ENCODE measurements at places on chromosomes 13 and 19. TPM values are rescaled to one million over a fixed set of nuclear protein-coding genes. Genes with fewer than 3 reads are reported as not detected.

- peak; percentile 49 for DNase-seq
Observed at GRCh38 chr19:40274585-40275544, 10.3 kb downstream of the AKT2 start.

DNA sequence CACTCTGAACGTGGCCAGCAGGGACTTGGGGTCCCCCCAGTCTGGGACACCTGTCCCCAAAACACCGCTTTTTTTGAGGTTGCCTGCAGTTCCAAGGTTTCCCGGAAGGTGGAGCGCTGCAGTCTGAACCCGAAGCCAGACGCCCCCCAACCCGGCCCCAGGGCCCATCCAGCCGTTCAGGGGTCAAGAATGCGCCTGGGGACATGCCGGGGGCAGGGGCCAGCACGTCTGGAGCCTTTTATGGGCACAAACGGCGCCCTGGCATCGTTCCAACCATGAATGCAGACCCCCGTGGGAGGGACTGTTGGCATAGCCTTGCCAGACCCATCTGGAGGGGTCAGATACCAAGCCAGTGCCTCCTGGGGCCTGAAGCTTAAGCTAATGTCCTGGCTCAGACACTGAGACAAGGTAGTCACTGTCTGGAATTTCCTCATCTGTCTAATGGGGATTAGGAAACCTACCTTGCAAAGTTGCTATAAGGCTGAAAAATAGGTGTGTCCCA lies 6.9 kb downstream of the S1PR5 start:
- DNase-seq = peak; percentile 72

DNA sequence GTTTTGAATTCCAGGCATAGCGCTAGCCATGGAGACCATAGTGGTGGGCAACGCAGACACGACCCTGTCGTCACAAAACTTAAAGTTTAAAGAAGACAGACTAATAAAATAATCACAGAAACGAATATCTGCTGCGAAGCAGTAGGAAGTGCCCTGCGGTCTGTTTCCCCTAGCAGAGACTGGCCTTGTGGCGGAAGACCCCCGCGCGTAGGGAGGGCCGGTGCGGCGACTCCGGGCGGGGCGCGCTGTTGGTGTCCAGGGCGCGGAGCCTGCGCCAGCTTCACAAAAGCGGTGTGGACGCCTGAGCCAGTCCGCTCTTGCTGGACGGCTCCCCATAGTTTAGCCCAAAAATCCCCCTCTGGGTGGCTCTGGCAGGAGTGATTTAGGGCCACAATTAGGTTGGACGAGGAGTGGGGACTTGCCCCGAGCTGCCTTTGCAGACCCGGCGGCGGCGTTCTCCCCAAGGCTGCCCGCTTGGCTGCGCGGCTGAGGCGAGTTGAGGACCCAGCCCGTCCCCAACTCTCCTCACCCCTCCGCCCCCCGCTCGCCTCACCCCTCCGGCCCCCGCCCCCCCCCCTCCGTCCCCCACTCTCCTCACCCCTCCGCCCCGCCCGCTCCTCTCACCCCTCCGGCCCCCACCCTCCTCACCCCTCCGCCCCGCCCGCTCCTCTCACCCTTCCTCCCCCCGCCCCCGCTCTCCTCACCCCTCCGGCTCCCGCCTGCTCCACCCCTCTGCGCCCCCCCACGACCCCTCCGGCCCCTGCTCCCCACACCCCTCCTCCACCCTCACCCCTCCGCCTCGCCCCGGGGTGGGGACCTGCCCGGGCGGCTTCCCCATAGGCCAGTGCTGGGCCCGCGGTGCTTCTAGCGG lies 14.2 kb upstream of the LATS2 start:
- DNase-seq = no peak

DNA sequence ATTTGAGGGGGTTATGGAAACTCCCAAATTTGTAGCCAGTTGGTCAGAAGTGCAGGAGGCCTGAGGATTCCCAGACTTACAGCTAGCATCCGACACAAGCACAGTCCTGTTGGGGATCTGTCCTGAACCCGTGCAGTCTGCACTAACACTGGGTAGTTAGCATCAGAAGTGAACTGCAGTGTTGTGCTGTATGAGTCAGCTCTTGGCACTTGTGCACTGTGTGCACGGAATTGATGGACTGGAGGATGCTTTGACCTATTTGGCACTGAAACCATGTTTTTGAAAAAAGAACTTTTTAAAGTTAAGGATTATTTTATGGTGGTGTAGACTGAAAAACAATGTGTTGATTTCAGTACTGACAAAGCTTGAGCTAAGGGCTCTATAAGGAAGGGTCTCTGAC lies 279.0 kb downstream of the NHLRC3 start:
- DNase-seq = no peak

- no peak for DNase-seq
Observed at GRCh38 chr19:29745253-29745652, 30.2 kb upstream of the C19orf12 start.

DNA sequence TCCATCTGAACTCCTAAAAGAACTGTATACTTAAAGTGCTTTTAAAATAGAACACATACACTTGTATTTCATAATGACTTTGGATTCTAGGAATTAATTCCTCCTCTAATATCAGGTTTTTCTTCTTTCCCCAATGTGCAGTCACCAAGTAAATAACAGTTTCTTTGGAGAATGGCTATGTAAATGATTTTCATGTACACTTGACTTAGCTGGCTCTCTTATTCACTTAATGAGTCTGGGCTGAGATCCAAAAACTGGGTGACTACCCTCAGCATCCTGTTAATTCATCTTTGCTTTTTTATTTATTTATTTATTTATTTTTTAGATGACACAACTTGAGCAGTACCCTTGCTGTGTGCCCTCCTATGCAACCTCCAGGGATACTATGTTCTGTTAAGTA lies 1003.7 kb downstream of the SLITRK1 start:
- DNase-seq = no peak

DNA sequence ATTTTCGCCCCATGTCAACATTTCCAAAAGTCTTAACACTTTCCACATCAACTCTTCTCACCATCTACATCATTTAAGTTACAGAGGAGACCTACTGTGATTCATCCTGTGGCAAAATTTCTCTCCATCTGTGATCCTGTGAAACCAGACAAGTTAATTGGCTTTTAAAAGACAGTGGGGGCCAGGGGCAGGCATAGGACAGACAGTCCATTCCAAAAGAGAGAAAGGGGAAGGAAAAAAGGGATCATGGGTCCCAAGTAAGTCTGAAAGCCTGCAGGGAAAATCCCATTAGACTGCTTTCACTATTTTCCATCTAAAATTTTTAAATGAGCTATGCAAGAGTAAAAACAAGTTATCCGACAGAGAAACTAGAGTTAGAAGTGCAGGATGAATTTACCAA lies 121.0 kb downstream of the MRPL57 start:
- no peak for DNase-seq

GRCh38 chr19:7177926-7178325 lies 108.4 kb downstream of the ZNF557 start:
- DNase-seq = no peak

GRCh38 chr19:38711726-38712153 lies 32.5 kb downstream of the CAPN12 start:
- DNase-seq = no peak

- no peak for DNase-seq
Observed at GRCh38 chr13:40341096-40341471, 325.4 kb downstream of the FOXO1 start.

DNA sequence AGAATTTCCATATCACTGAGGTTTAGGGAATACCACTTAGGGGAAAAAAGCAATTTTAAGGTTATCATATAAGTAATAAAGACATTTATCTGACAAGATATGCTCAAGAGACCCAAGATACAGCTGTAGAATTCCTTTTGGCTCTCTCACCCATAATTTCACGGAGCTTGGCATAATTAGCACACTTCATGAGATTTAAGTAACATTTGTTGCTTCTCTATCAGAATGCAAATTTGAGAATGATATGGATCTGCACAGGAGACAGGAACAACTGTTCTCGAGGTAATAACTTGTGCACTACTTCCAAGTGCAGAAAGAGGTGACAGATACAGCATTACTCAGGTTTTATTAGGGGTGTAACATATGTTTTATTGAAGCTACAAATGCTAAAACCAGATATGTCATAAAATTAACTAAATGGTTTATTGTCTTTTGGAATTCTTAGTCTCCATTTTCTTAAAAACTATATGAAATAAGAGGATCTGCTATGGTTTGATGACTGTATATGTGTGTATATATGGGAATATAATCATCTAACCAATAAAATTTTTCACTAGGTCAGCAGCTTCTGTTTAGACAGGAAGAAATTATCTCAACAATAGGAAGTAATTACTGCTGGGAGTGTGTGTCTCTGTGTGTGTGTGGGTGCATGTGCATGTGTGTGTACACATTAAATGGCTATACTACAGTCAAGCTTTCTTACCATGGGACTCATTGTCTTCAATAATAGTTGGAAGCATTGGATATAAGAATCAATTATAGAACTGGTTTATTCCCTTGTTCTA lies 401.3 kb downstream of the PCDH17 start:
- DNase-seq = no peak

- DNase-seq = no peak
Observed at GRCh38 chr13:34155931-34156607, 338.1 kb downstream of the RFC3 start.

DNA sequence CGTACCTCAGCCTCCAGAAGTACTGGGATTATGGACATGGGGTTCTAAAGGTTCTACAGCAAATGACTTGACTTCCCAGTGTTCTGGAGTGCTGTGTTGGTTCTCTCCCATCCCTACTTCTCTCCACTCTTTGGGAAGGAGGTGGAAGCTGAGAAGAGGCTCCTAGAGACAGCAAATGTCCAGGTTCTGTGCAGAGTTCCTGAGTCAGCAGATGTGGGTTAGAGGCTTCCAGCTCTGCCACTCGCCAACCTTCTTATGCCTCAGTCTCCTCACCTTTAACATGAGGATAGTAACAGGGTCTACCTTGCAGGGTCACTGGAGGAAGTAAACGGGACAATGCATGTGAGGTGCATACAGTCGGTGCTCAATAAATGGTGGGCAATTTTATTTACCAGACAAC lies 80.5 kb upstream of the VSTM2B start:
- no peak for DNase-seq

- DNase-seq = no peak
Observed at GRCh38 chr19:38836159-38836982, 4.8 kb upstream of the ECH1 start.

Gene FFAR3
- not detected for polyA plus RNA-seq

Gene NFIX
- polyA plus RNA-seq = 0.41 TPM

Gene FREM2
- not detected for polyA plus RNA-seq

Gene UBL5
- 613 TPM for polyA plus RNA-seq

Gene MCEMP1
- not detected for polyA plus RNA-seq

Gene EDNRB
- not detected for polyA plus RNA-seq

Gene NLRP11
- not detected for polyA plus RNA-seq

Gene MISP3
- 0.19 TPM for polyA plus RNA-seq

Gene ADM5
- 0.34 TPM for polyA plus RNA-seq

Gene GTF3A
- 489 TPM for polyA plus RNA-seq

Gene ZNF350
- 19.9 TPM for polyA plus RNA-seq

Gene SIGLEC5
- polyA plus RNA-seq = not detected

Gene ANGPTL8
- not detected for polyA plus RNA-seq

Gene LIM2
- polyA plus RNA-seq = not detected
